NCI-H187 (cell line): ENCODE measurements at places on chromosomes 4 and X.

- DNase-seq = no peak
Observed at GRCh38 chrX:124534536-124534935, 188.2 kb downstream of the SH2D1A start.

GRCh38 chrX:133923113-133923512 lies 62.3 kb downstream of the GPC3 start:
- no peak for DNase-seq

GRCh38 chr4:28373601-28374000 lies 1513.0 kb downstream of the STIM2 start:
- no peak for DNase-seq

GRCh38 chr4:95637043-95637600 lies 88.3 kb upstream of the UNC5C start:
- DNase-seq = no peak

DNA sequence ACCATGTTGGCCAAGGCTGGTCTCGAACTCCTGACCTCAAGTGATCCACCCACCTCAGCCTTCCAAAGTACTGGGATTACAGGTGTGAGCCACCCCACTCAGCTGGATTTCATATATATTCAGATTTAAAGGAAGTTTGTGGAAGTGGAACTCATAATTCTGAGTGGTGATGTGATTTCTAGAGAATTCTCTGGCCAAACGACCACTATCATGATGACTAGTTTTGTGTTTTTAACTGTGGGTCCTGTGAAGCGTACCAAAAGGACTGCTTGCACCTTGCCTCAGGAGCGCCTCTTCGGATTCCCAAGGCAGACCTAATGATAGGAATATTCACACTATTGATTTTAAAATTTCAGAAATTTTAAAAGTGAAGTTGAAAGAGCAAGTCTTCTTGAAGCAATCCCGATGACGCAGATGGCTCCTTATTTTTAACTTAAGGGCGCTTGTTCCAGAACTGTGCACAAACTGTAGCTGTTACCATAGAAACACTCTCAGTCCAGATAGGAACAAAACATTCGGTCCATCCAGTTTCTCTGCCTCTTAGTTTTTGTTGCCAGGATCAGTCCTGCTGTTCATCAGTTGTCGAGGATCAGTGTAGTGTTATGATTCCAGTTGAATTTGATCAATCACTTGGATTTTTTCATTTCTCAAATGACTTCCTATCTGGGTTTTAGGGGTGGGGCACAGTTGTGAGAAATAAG lies 51.7 kb upstream of the CLCN4 start:
- DNase-seq = no peak

- DNase-seq = no peak
Observed at GRCh38 chr4:19683426-19683825, 568.3 kb upstream of the SLIT2 start.

DNA sequence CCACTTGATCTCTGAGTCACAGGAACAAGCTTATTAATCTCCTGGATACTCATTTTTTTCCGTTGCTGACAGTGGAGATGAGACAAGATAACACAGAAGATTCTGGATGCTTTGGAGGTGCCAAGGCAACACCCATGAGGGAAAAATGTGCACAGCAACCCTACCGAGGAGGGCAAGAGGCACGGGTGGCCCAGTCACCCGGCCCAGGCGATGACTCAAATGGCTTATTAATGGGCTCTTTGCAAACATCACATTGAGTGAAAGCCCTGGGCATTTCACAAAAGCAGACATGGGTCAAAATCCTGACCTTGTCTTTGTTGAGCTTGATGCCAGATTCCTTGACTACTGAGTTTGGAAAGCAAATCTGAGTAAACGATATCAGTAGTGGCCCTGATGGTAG lies 315.1 kb downstream of the STK32B start:
- DNase-seq = no peak

DNA sequence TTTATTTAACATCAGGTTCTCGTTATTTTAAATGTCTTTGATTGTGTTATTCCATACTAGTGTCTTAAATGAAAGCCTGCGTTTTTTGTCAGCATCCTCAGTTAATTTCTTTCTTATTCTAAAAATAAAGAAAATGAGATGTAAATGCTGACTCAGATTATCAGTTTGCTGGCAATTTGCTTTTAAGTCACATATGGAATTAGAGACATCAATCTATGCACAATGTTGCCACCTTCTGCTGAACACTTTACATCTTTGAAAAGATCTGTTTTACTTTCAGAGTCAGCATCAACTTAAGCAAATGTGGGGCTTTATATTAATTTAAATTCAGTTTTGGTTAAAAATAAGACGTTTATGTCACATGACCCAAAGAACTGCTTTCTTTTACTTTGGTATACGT lies 99.2 kb downstream of the ADGRL3 start:
- no peak for DNase-seq

DNA sequence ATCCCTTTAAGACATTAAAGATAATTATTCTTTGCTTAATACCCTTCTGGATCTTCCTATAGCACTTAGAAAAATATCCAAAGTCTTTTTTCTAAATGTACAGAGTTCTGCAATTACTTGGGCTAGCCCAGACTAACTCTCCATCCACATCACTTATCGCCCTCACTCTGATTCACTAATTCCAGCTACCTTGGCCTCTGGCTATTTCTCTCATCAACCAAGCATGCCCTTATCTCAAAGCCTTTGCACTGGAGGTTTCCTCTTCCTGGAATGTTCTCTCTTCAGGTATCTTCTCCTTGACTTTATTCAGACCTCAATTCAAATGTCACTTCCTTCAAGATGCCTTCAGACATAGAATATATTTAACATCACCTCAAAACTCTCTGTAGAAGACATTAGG lies 345.1 kb upstream of the SMIM31 start:
- no peak for DNase-seq

DNA sequence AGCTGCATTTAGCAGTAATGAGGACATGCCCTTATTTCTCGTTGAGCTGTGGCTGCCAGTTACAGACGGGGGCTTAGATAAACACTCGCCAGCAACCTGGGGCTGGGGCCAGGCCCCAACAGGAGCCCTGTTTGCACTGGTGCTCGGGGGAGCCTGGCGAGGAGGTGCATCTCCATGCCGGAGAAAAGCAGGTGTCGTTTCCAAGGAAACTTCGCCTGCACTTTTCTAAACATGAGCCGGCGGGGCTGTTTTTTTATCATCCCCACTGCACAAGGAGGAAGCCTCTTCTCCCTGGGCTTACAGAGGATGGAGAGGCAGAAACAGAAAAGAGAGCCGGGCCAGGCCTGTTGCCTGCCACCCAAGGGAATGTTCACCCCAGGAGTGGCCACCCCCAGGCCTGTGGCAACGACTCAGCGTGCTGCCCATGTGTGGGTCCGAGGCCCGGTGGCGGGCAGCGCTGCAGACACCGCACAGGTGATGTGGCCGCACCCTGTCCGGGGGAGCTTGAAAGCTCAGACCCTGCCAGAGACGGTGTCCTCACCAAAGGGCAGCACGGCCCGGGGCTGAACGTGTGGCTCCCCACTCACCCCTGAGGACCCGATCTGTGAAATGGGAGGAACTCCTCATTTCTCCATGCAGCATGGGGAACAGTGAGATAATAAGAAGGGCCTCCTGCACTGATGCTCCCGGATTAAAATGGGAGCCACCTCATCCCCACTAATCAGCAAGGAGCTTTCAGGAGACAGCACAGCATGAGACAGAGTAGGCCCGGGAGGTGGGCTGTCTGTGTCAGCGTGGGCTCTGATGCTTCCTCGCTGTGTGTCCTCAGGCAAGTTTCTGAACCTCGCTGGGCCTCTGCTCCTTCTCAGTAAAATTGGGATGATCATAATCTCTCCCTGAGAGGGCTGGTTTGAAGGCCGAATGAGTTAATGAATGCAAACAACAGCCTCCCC lies 33.8 kb upstream of the ADRA2C start:
- DNase-seq = no peak

GRCh38 chrX:29422034-29422433 lies 793.3 kb upstream of the MAGEB2 start:
- no peak for DNase-seq

GRCh38 chr4:158446106-158446505 lies 75.6 kb upstream of the RXFP1 start:
- no peak for DNase-seq

- DNase-seq = no peak
Observed at GRCh38 chrX:71666240-71667223, 814 bp upstream of the LOC101059915 start.

- DNase-seq = no peak
Observed at GRCh38 chr4:128661479-128661878, 148.0 kb upstream of the JADE1 start.

GRCh38 chr4:26034849-26035248 lies 120.8 kb downstream of the SMIM20 start:
- DNase-seq = no peak

- no peak for DNase-seq
Observed at GRCh38 chrX:32599156-32599555, 612.2 kb downstream of the DMD start.

- no peak for DNase-seq
Observed at GRCh38 chrX:48505481-48505880, 3.3 kb upstream of the PORCN start.

GRCh38 chr4:66052426-66052825 lies 382.1 kb upstream of the EPHA5 start:
- no peak for DNase-seq

- DNase-seq = no peak
Observed at GRCh38 chr4:107470173-107470572, 249.9 kb downstream of the PAPSS1 start.

DNA sequence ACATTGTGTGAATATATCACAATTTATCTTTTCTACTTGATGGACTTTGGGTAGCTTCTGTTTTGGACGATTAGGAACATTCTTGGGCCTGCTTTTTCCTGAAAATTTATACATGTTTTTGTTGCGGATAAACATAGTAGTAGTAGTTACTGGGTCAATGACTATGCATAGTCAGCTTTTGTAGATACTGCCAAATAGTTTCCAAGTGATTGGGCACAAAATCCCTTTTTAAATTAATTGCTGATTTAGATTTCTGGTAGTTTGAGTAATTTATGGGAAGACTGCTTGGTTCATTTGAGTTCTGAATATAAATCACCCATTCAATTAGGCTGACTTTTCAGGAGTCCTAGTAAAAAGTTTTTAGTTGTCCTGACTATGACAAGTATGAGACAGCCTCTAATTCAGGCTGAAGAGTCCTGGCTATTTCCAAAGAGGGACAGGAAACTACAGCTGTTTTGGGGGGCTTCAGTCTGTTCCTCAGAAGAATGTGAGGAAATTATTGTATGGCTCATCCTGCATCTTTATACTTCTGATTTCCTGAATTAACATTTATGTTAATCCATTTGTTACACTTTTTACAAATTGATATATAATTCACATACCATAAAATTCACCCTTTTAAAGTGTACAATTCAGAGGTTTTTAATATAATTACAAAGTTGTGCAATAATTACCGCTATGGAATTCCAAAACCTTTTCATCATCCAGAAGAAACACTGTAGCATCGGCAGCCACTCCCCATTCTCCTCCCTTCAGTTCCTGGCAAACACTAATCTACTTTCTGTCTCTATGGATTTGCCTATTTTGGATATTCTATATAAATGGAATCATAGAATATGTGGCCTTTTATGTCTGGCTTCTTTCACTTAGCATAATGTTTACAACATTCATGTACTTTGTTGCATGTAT lies 14.2 kb downstream of the LRP2BP start:
- DNase-seq = no peak

DNA sequence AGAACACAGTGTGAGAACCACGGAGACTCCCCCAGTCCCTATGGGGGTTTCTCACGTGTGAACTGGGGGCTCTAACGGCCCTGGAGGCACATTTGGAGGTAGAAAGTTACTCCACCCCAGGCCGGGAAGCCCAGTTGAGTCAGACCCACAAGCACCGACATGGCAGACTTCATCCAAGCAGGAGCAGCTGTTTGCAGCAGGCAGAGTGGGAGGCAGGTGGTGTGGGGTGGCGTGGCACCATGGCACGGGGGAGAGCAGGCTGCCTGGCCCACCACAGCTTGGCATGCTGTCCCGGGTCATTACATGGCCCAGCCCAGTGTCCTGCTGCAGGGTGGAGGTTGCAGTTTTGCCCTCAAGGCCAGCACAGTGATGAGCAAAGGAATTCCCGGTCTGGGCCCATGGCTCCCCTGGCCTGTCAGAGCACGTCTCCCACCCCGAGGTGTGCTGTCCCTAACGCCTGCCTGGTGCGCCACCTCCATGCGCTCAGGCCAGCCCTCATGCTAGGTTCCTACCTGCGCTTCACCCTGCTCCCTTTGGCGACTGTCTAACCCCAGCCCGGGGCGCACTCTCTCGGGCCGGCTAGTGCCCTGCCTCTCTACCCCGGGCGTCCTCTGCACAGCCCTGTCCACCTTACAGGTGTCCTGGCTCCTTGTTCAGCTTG lies 90.6 kb upstream of the AFAP1 start:
- DNase-seq = no peak

GRCh38 chr4:1351854-1352566 lies 5.0 kb downstream of the UVSSA start:
- DNase-seq = peak; percentile 72

- no peak for DNase-seq
Observed at GRCh38 chrX:139058831-139059495, 347.4 kb upstream of the FGF13 start.

DNA sequence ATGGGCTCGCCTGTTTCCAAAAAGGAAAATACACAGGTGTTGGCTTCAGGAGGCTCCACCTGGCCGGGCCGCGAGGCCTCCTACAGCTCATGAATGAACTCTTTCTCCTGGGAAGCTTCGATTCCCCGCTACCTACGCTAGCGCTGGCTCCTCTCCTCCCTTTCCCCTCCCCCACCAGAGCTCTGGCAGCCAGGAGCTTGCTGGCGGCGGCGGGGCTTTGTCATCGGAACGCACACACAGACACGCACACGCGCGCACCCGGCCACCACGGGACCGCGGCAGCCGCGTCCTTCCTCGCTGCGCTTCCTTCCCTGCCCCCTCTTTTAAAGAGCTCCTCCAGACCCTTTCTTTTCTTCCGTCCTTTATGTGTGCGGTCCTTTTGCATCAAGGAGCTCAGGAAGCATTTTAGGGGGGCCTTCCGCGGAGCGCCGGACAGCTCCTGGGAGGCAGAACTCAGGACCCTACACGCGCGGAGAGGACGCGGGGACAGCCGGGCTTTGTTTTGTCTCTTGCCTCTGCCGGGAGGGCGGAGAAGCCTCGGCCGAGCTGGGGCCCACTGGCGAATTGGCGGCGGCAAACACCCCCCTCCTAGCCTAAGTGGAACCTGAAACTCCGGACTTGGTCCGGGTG lies 70.2 kb upstream of the BCOR start:
- DNase-seq = peak; percentile 11

DNA sequence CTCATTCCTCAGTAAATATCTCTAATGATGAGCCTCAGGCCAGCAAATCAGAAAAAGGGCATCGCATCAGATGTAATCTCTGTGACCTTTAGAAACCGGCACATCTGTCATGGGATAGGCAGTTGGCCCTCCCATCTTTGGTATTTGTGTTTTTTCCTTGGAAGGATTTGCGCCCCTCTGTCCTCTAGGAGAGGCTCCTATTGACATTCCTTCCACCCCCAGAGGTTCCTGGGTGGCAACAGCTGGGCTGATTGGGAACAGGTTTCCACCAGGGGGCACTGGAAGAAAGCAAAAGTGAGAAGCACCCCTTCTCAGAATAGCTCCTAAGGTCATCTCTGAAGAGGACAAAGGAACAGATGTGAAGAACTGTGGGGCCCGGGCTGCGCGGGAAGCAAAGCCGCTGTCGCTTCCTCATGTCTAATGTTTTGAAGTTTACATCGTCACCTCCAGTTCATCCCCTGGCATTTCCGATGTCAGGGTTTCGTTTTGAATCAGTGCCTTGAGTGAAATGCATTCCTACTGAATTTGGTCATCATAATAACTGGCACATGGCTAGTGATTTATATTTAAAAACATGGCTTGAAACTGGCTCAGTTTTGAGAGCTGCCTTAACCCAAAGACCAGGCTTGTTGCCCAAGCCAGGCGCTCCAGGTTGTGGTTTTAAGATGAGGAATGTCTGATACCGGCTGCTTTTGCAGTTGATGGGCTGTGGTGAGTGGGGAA lies 6.2 kb downstream of the TXK start:
- no peak for DNase-seq
